ENCODE measurements at places on chromosomes 5 and 9.
A peak's percentile ranks its signal among the peaks of the same experiment; 100 is the strongest.

GRCh38 chr9:133477992-133478850 lies 678 bp downstream of the SLC2A6 start:
- DNase-seq = peak; percentile 65

DNA sequence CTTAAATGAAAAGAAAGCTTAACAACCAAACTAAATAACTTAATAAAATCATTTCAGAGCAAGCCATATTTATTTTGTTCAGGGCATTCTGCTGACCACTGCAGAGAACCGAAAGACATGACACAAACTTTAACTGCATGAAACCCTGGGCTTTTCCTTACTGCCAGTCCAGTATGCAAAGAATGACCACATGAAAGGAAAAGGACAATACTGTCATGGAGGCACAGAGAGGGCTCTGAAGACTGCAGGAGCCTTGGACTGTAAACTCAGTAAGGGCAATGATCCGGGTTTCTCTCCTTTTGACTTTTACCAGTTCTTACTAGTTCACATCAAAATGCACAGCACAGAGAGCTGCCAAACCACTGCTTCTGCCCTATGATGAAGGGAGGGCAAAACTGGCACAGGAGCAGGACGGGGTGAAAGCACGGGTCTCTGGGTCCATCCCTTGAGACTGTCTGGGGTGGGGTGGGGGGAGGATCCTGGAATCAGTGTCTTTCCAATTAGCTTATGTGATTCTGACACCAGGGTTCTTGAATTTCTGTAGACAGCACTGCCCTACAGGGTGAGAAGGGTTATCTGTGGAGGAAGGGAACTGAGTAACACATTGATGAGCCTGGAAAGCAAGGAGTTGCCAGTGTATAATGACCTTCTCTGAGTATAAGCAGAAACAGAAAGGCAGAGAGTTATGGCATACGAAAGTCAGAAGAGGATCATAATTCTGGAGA lies 44.7 kb downstream of the RNF130 start:
- no peak for DNase-seq

DNA sequence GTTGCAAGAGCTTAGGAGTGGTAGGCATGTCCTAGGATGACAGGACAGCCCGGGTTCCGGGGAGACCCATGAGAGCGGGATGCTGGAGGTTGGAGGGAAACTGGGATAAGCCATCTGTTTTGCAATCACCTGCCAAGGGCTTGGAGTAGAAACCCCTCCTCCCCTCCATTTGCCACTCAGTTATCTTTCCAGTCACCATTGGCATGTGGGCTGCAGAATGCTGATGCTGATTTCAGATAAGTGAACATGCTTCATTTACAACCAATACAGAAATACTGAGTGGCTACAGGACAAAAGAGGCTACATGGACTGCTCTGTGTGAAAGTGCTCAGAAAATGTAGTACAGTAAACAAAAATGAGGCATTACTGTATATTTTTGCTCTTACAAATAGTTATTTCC lies 93.4 kb upstream of the KIF2A start:
- DNase-seq = no peak

GRCh38 chr5:76986825-76987526 lies 34.1 kb downstream of the CRHBP start:
- DNase-seq = peak; percentile 14

GRCh38 chr5:168646335-168646734 lies 67.2 kb upstream of the PANK3 start:
- no peak for DNase-seq

- no peak for DNase-seq
Observed at GRCh38 chr5:10538789-10539686, 24.8 kb upstream of the ANKRD33B start.

DNA sequence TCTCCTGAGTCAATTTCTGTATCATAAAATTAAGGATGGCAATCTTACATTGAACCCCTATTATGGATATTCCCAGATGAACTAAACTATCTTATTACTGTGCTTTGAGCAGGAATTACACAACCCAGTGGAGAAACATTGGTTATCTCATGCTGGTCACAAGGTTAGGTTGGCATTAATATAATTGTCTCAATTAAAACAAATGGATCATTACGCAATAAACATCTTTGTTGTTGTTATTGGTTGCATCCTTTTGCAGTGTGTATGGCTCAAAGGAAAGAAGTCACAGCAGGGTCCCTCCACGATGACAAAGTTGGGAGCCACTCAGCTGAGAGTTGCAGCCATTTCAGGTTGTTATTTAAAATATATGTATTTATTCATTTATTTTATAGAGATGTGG lies 297.0 kb upstream of the KLF4 start:
- no peak for DNase-seq

GRCh38 chr9:31623511-31623910 lies 760.9 kb upstream of the ACO1 start:
- no peak for DNase-seq
